ENCODE measurements at places on chromosomes 7 and 10. TPM values are rescaled to one million over a fixed set of nuclear protein-coding genes. Genes with fewer than 3 reads are reported as not detected.

The FGFR2 gene
- total RNA-seq, result 0.53 TPM

The HOXA2 gene
- 1.4 TPM for total RNA-seq

The HYAL4 gene
- 0.05 TPM for total RNA-seq

The MKLN1 gene
- 27.0 TPM for total RNA-seq
